ENCODE measurements at places on chromosomes 2 and 18.

DNA sequence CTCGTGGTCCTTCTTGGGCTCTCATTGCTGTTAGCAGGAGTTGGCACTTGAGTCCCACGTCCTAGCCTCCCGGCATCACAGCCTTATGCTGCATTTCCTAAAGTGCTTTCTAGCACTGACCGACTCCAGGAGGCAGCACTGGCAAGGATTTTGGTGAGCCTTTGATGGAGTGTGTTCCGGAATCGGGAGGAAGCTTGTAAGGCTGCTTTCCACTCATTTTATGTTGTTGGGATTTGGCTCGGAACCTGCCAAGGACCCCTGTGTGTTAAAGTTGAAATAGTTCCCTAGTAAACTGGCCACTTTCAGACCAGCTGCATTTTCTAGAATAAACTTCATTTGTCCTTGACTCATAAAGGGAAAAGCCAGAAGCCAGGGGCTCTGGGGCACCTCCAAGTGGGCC is 88.9 kb downstream of the AGAP1 start:
- no peak for DNase-seq

DNA sequence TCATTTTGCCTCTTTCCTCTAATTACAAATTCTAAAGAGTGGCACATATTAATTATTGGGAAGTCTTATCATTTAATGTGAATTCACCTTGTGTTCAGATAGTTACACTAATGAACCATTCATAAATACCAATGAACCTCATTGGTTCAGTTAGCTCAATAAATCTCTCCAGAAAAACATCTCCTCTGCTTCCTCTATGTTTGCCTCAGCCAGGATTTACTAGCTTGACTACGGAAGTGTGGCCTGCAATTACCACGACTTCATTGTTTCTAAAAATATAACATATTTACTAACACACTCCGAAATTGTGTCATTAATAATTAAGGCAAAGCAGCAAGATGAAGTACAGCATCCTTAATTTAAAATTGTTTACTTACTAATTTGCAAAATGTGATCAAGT is 103.3 kb downstream of the PLA2R1 start:
- DNase-seq: no peak

DNA sequence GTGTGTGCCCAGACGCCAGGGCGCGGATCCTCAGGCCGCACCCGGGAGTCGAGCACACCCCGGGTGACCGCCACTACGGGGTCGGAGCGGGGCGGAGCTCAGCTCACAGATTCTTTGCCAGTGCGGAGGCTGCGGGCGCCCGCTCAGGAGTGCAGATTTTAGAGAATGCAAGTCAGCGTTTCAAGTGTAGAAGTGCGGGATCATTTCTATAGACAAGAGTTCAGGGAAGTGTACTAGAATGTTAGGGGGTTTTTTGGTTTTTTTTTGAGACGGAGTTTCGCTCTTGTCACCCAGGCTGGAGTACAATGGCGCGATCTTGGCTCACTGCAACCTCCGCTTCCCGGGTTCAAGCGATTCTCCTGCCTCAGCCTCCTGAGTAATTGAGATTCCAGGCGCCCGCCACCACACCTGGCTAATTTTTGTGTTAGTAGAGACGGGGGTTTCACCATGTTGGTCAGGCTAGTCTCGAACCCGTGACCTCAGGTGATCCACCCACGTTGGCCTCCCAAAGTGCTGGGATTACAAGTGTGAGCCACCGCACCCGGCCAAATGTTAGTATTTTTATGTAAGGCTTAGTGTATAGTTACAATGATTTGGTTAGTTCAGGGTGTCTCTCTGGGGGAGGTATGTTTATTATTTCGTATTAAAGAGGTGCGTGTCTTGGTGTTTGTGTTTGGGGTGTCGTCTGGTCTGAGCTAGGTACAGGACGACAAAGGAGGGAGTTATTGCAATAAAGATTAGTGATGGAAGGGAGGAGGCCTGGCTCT is 619 bp upstream of the FAM168B start:
- DNase-seq: no peak

DNA sequence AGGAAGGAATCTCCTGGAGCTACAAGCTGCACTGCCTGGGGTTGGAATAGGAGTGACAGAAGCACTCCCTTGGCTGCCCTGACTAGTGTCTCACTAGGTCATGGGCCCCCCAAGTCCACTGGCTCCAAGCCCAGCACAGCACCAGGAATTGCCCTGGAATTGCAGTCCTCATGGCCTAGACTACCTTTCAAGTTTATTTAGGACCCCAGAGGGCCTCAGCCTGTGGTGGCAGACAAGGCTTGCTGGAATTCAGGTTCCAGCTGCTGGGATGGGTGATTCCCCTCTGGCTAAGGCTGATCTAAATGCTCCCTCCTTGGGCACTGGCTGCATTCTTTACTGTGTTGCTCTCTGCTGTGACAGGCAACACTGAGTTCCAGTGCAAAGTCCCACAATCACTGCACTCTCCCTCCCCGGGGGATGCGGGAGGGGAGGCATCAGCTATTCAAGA is 14.0 kb downstream of the STRADB start:
- no peak for DNase-seq

DNA sequence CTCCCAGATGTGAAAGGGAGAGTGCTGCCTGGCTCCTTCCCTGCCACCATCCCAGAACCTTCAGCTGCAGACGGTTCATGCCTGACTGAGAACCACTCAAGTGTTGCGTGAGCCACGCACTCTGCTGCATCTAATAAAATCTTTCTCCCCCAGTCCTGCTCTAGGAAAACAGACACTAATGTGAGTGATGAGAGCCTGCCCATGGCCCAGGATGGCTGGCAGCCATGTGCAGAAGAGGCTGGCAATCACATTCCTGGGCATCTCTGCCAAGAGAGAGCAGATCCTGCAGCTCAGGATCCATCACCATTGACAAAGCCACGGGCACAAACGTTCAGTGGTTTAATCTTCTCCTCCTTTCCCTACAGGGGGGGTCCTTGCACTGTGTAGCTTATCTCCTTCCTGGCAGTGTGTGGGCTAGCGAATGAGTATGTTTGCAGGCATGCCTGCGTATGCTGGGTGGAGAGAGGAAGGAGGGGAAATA is 477.5 kb downstream of the SLC4A3 start:
- peak; percentile 70 for DNase-seq

Data from AG09319 (cell line).